Stimulated activated CD8-positive, alpha-beta memory T cell treated with anti-CD3 and anti-CD28 coated beads, Interleukin-7, amount 100 ng/mL, for 48 hours (primary cell): ENCODE measurements at places on chromosomes 3 and 15.

DNA sequence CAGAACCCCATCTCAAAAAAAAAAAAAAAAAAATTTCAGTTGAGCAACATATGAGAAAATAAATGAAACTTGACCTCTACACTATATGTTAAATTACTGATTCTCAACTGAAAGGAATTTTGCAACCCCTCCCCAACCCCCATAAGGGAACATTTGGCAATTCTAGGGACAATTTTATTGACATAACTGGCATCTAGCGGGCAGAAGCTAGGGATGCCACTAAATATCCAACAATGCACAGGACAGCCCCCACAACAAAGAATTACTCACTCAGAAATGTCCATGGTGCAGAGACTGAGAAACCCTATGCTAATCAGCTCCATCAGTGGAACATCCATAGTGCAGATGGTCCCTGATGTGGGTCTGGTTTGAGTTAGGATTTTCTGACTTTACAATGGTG lies 58.2 kb upstream of the OXTR start:
- no peak for DNase-seq

GRCh38 chr3:186680869-186681268 lies 15.1 kb downstream of the HRG start:
- DNase-seq, result no peak

DNA sequence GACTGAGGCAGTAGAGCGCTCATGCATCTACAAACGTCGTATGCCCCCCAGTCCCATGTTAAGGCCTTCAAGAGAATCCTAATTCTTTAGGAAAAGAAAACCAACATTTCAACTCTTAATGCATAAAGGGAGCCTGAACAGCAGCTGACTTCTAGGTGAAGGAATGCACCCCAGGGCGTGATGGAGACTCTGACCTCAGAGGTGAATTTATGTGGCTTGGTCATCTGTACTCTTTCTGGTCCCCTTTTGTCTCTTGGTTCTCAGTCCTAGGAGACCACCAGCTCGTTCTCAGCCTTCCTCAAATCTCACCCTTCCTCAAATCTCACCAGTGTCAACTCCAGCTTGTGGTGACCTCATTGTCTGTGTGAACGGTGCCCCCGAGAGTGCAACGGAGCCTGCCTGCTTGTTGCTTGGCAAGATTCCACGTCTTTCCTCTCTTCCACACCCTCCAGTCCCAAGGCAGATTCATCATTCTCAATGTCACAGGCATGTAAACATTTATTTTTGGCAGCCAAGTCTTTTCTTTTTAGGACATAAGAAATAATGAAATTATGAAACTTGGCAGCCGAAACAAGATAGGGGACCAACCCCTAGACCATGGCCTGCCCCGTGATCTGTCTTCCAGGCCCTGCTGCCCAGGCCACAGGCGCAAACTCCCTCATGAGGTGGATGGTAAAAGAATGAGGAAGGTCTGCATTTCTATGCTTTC lies 166.2 kb downstream of the ADAMTS17 start:
- no peak for DNase-seq

GRCh38 chr3:186476044-186476468 lies 68.1 kb downstream of the CRYGS start:
- no peak for DNase-seq

- no peak for DNase-seq
These were observed 110.2 kb downstream of the NR1I2 start for GRCh38 chr3:119891944-119892721.
